ENCODE measurements at places on chromosomes 5 and 9. TPM values are rescaled to one million over a fixed set of nuclear protein-coding genes. Genes with fewer than 3 reads are reported as not detected.

Gene FOXD4
- 0.55 TPM for total RNA-seq

Gene TEK
- total RNA-seq: not detected

DNA sequence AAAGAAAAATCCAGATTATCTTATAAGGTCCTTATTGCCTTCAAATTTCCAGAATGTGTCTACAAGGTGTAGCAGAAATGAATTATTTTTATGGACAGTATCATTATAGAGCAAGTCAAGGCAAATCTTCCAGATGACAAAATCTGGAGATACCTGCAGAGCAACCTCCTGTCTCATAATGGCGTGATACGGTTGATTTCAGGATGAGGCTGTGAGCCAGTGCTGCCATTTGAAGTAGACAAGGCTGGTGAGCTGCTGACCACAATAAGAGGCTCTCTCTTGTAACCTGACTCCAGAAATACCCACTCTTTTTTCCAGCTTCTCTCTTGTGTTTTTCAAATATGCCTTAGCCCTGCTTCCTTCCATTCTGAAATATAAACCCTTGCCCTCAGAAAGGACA lies 108.2 kb downstream of the HTR1A start:
- DNase-seq: no peak

- DNase-seq: no peak
Measured at GRCh38 chr9:12695474-12695873, 2.3 kb downstream of the TYRP1 start.

GRCh38 chr5:133371371-133372155 lies 240.8 kb downstream of the FSTL4 start:
- no peak for DNase-seq

Gene IL5
- not detected for total RNA-seq

GRCh38 chr5:126948011-126948355 lies 82.4 kb downstream of the MARCHF3 start:
- no peak for DNase-seq

- DNase-seq: no peak
Measured at GRCh38 chr9:111516061-111516465, 8.9 kb upstream of the ZNF483 start.

Gene YTHDC2
- 41.7 TPM for total RNA-seq

Gene EIF4EBP3
- total RNA-seq: 14.4 TPM

DNA sequence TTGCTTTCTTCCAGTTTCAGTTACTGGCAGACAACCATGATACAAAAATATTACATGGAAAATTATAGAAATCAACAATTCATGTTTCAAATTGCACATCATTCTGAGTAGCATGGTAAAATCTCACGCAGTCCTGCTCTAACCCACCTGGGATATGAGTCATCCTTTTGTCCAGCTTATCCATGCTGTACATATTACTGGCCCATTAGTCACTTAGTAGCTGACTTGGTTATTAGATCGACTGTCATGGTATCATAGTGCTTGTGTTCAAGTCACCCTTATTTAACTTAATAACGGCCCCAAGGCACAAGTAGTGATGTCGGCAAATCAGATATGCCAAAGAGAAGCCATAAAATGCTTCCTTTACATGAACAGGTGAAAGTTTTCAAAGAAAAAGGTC lies 41.2 kb downstream of the NADK2 start:
- no peak for DNase-seq

Gene LRRC70
- total RNA-seq: 0.84 TPM

Gene PCDHB5
- total RNA-seq: not detected

DNA sequence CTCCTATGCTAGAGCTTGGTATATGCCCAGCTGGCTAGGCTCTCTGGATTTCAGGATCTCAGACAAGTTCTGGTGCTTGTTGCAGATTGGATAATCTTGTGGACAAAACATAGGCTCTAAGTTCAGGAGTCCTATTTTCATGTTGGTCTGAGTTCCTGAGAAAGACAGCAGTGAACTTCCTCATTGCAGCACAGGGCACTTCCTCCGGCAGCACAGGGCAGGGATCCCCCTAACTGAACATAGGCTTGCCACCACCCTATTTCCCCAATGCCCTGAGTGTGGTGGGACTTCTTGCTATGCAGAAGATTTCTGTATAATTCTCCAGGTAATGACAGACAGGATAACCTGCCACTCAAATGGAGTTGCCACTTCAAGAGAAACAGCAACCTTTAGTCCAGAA lies 220.1 kb downstream of the PIK3R1 start:
- no peak for DNase-seq

GRCh38 chr5:112737070-112737462 lies 619 bp upstream of the APC start:
- DNase-seq: no peak

DNA sequence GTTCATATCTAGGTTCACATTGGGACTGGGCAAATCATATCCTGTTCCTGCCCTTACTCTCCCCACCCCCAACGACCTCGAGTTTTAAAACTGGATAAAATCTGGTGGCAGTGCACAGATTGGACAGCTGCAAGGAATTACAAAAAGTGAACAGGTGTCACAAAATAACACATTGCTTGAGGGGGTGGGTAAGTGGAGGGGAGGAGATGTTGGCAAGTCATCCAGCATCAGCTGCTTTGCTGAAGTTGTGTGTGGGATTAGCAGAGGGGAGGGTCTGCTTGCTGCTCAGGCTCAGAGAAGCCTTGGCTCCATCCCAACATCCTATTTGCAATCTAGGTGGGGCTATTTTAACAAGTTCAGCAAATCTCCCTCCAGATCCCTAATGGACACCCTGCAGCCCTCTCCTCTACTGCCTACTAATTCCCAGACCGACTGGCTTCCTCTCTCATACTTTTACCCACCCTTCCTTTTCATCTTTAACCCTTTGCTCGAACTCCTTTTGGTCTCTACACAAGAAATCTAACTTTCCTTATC lies 39.8 kb upstream of the SLC24A2 start:
- no peak for DNase-seq

Gene ZNF366
- not detected for total RNA-seq

- no peak for DNase-seq
Measured at GRCh38 chr9:120345379-120345778, 234.6 kb downstream of the CDK5RAP2 start.
